Aorta (tissue), 5 donors: ENCODE measurements at places on chromosomes 7 and 10.

DNA sequence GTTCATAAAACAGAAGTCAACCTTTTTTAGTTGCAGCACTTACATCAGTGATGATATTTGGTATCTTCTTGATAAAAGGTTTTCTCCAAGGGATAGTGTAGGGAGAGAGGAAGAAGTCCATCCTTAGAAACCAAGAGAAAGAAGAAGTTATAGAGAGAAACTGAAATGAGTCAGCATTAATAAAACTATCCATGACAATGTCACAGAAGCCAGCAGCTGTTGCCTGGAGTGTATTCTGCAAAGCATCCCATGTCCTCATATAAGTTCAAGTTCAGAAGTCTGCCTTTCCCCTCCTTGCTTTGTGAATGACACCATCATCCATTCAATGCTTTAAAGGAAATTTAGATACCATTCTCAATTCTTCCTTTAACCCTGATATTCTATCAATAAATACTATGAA, 14.4 kb upstream of the COL1A2 start:
- DNase-seq, result no peak

GRCh38 chr7:121890833-121891232, 17.9 kb downstream of the PTPRZ1 start:
- no peak for DNase-seq

- DNase-seq, result no peak
Observed at GRCh38 chr10:132412316-132413192, 15.6 kb downstream of the PWWP2B start.

DNA sequence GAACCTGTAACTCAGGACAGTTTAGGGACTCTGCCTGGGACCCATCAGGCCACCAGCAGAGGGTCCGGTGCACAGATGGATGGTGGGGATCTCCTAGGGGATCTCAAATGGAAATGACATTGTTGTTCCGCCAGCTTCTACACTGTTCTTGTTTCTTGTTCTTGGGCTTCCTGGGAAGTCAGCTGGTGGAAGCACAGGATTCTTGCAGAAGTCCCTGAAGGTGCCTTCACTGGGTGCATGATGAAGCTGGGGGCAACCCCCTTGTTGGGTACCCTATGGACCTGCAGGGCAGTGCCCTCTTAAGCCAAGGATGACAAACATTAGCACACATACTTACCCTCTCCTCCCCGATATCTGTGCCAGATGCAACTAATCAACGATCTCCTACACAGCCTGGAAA, 18.6 kb downstream of the SFTPD start:
- no peak for DNase-seq

DNA sequence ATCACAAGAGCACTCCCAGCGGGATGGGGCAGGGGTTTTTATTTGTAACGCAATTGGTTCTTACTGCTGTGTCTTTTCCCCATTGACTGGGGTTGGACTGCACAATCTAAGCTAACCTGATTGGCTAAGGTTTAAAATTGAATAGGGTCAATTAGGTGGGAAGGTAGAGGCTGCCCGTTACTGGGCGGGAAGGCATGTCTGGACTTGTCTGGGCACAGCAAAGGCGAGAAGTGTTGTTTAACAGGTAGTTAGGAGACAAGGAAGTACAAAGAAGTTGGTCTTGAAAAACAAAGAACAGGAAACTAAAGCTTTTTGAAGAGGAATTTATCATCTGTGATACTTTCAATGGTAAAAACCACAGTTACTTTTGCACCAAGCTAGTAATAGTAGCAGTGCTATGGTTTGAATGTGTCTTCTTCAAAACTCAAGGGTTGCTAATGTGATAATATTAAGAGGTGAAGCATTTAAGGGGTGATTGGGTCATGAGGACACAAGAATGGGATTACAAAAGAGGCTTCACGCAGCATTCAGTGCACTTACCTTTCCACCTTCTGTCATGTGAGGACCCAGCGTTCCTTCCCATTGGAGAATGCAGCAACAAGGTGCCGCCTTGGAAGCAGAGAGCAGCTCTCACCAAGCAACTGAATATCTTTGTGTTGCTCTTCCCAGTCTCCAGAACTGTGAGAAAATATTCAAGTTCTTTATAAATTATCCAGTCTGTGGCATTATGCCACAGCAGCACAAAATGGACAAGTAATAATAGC, 875.5 kb upstream of the SORCS1 start:
- DNase-seq, result no peak
